ENCODE measurements at places on chromosomes 5 and 9.
A peak's percentile ranks its signal among the peaks of the same experiment; 100 is the strongest.

DNA sequence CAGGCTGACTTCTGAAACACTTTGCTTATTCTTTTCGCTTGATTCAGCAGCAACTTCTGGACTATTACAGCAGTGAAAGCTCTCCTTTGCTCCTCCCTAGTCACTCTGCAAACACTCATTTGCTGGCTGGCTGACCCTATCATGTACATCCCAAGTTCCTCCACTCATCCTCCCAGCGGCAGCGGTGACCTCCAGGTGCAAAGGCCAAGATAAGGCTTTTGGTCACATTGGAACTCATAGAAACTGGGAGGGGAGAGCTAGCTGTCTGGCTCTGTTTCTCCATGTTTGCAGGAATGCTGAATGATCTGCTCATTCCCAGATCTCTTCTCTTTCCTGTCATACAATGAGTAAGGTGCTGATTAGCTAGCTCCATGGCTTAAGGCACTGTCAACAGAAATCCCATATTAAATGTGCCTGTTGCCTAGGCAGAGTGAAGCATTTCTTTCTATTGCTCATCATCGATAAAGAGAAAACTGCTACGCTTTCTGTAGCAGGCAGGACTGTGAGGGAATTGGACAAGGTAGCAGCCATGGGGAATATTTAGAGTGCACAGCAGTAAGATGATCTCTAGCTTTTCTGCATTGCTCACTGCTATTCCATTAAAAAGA, 250.5 kb upstream of the PDE4D start:
- no peak for DNase-seq

- no peak for DNase-seq
These were observed 68.4 kb downstream of the ENTREP1 start for GRCh38 chr9:69393425-69393824.

GRCh38 chr9:134955156-134955555, 37.4 kb upstream of the FCN1 start:
- DNase-seq: no peak

GRCh38 chr9:72618811-72619210, 97.4 kb downstream of the TMC1 start:
- DNase-seq: no peak

DNA sequence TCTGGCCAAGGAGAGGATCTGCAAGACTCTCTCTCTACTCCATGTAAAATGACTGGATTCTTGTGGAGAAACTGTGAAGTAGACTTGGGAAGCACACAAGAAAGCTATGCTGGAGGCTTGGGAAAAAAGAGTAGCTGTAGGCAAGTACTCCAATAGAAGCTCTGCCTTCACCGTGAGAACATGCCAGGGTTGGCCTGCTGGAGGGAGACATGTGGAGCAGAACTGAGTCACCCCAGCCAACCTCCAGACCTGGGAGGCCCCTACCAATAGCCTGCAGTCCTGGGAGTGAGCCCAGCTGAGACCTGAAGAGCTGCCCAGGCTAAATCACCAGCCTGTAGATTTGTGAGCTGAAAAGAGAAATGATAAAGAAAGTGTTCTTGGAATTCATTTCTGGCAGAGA, 66.6 kb downstream of the DEPDC1B start:
- peak; percentile 81 for DNase-seq

DNA sequence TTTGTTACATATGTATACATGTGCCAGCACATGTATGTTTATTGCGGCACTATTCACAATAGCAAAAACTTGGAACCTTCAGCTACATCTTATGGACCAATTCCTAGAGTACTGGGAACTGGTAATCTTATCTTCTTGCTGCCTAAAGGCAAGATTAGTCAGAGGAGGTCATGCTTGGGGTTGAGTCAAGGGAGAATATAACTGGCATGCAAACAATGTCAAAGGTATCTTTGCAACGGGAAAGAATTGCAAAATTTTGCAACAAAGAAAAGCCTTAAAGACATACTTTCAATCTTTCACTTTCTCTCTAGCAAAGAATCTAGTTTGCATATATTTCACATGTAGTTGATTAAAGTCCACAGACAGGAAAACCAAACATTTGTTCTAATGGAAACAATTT, 145.2 kb downstream of the EDIL3 start:
- no peak for DNase-seq

GRCh38 chr9:7785813-7786212, 13.8 kb downstream of the DMAC1 start:
- DNase-seq: no peak

DNA sequence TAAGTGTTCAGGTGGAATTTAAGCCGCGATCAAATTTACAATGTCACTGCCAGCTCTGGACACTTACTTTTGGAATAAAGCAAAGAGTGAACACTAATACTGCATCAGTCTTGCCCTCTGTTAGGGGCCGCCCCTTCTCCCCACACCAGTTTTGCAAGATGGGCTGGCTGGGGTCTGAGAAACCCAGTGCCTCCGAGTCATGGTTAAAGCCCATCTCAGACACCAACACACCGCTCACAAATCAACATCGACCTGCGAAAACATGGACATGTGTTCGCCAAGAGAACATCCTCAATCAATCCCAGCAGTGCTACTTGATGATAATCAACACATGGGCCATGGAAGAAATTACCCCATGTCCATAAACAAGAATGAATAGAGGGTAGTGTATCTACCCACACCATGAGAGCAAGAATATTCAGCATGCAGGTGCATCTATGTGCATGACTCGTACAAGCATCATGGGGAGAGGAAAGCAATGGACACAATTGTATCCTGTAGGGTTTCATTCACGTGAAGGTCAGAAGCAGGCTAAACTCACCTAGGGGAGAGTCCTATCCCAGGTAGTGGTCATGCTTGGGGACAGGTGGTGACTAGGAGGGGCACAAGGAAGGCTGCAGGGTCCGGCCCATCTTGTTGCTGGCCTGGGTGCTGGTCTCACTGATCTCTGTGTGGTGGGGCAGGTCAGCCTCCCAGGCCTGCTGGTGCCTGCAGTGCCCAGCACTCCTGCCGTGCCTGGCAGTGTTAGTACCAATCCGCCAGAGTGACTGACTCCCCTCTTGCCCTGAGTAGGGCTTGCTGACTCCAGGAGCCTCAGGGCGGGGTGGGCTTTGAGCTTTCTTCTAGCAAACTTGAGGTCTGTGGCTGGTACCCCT, 5.0 kb downstream of the S1PR3 start:
- DNase-seq: no peak

- no peak for DNase-seq
These were observed 607 bp downstream of the PRELID2 start for GRCh38 chr5:145834554-145834916.

DNA sequence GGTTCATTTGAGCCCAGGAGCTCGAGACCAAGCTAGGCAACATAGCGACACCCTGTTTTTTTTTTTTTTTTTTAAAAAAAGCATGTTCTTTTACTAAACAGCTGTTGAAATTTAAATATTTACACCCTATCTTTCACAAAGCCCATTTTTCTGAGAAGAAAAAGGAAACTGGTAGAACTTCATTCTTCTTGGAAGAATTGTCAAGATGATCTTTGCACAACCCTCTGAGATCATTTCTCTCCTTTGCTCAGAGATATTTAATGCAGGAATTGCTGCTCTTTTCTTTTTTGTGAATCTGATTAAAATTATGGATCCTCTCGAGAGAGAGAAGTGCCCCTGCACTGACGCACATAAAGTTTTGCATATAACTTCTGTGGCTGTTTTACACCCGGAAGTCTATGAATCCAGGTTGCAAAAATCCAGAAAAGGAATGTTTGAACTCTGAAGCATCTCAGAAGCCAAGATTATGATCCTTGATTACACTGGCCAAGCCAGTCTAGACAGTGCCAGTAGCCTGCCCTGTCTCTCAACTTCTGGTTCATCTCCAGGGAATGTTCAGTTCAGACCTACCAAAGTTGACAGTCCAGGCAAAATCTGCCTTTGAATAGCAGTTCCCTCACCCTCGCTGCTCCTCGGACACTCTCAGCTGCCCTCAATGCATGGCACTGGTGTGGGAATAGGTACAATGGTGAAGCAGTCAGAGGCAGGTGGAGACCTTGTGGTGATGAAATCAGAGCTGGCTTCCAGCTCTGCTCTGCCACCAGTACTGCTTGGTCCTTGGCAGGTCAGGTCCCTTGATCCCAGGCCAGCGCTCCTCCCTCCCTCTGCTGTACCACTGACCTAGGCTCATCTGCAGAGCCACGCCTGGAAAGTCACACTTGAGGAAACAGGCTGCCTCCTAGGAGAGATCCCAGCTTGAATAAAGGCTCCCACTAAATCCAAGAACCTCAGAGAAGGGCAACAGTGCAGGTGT, 13.3 kb upstream of the SLC31A2 start:
- DNase-seq: no peak

DNA sequence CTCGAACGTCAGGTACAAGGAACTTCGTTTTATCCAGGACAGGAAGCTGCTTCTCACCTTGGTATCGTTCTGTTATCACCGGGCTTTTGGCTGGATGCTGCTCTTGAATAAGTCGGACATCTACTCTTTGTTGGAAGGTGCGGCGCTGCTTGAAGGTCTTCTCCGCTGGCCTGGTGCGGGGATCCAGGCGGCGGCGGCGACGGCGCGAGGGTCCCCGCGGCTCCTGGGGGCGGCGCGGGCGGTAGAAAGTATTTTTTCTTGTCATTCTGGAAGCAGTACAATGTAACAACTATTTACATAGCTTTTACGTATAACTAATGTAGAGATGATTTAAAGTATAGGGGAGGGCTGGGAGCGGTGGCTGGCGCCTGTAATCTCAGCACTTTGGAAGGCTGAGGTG, 52.3 kb downstream of the ACER2 start:
- no peak for DNase-seq

- DNase-seq: peak; percentile 90
These were observed 47.1 kb upstream of the RAI14 start for GRCh38 chr5:34608859-34609648.

GRCh38 chr9:131809941-131810344, 70.1 kb upstream of the RAPGEF1 start:
- DNase-seq: peak; percentile 95

- no peak for DNase-seq
These were observed 3.0 kb upstream of the C1QTNF3 start for GRCh38 chr5:34045996-34046395.

DNA sequence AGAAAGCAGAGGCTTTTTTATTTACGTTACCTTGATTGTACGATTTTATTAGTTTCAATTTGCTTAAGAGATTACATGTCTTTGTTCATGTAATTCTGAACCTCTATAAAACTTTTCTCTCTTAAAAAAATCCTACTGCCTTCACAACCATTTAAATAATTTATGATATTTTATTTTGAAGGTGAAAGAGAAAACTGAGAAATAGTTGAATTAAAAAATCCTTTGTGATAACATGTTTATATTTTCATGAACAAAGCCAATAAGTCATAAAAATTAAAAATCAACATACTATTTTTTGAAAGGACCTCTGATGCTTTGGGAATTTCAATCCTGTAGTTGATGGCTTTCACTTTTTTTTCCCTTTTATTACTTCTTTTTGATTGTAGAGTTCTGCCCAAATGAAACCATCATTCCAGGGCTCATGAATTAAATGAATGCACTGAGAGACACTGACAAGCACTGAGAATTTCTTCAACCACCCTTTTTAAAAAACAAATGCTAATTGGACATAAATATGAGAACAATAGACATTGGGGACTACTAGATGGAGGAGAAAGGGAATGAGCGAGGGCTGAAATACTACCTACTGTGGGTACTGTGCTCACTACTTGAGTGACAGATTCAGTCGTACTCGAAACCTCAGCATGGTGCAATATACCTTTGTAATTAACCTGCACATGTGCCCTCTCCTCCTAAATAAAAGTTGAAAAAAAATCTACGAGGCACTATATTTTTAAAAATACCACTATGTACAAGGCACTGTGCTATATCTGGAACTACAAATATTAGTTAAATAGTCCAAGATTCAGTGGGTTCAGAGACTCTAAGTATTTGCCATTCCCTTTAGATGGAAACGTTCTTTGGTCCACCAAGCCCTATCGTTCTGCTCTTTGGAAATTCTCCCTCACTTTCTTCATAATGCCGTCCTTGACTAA, 5.9 kb downstream of the CDKN2A start:
- DNase-seq: no peak

DNA sequence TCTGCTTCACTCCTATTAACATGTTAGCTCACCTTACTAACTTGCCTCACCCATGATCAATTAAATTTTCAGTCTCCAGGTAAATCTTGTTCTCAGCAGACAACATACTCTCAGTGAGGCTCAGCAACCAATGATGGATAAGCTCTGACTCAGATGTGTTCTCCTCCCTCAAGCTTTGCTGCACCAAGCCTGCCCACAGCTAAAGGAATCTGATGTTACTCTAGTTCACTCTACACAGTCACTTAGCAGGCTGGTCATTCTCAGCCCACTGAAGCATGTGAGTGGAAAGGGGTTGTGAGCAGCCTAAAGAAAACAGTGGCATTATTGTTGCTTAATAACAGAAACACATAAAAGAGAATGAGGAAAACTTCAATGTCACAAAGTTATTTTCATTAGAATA, 37.3 kb upstream of the CTNND2 start:
- no peak for DNase-seq

- DNase-seq: no peak
These were observed 70.7 kb downstream of the LNPEP start for GRCh38 chr5:97006454-97007060.

DNA sequence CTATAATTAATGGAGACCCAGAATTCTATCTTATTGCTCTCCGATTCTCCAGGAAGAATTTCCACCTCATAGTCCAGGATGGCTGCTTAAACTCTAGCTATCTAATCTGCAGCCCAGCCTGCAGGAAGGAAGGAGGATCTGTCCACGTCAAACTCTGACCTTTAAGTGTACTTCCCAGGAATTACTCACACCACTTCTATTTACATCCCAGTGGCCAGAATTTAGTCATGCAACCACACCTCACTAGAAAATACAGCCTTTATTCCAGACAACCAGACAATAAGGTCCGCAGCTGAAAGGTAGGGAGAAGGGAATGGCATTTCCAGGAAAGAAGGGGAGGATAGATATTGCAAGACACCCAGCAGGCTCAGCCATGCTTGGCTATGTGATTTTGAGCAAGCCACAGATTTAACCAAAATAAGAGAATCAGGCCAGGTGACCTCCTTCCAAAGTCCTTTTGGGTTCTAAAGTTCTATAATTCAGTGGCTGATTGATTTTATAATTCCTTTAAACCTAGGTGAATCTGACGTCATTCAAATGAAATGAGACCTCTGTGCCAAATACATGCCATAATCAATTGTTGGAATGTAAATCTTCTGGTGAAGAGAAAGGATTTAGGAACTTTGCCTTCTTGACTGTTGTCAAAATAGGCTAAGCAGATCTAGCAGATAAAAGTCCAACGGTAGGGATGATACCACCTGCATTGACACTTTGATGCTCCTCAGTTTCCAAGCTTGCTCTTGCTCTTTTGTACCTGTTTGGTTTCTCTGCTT, 3.7 kb upstream of the DENND1A start:
- no peak for DNase-seq

DNA sequence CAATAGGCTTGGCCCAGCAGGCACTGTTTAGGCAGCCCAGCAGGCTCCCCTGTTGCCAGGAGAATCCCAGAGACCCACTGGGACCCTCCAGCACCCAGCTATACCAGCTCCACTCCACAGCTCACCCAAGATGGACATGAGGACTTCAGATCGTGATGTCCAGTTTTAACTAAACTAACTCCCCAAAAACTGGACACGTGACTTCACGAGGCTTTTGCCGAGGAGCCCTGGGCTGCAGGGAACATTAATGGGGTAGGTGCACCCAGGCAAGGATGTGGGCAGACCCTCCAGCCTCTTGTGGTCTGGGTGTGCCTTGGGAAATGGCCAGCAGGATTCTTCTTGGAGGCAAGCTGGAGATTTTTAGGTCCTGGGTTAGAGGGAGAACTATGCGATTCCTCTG, 8.9 kb upstream of the NKD2 start:
- DNase-seq: no peak
